ENCODE measurements at places on chromosomes 2 and 18.
A peak's percentile ranks its signal among the peaks of the same experiment; 100 is the strongest.

DNA sequence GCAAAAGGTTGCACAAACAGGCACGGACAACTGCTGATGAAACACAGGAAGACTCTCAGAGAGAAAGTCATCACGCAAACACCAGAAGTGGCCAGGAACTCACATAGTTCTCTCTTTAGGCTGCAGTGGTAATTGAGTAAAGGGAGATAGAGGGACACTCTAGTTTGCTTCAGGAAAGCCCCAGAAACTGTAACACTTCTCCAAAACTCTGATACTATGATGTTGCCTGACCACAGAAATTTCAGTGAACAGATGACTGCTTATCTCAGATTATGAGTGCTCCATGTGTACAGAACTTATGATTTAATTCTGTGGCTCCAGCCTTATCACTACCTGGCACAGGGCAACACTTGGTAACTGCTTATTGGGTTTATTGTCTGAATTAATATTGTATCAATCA, 311.5 kb upstream of the GYPC start:
- no peak for DNase-seq

- no peak for DNase-seq
These were observed 1519.9 kb upstream of the ACVR2A start for GRCh38 chr2:146324951-146325350.

DNA sequence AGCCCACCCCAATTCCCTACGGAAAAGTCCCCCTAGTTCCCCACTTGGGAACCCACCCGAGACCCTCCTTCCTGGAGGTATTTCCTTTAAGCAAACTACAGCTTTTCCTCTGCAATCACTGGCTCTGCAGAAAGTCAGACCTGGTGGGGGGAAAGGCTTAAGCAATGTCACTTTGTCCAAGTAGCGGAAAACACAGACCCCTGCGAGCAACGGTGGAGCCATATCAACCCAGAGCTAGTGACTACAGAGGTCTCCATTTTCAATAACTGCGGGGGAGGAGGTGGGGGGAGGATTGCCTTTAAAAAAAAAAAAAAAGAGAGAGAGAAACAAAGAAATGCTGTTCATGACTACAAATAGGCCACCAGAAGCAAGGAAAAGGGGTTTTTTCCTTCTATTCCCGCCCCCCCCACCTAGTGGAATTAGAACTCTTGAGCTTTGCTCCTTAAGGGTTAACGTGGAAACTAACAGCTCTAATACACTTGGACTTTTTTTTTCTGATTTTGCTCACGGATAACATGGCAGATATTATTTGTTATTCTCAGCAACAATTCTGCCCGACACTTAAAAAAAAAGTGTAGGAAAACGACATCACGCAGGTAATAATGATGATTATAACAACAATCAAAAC, 1.1 kb upstream of the FRZB start:
- DNase-seq: no peak

DNA sequence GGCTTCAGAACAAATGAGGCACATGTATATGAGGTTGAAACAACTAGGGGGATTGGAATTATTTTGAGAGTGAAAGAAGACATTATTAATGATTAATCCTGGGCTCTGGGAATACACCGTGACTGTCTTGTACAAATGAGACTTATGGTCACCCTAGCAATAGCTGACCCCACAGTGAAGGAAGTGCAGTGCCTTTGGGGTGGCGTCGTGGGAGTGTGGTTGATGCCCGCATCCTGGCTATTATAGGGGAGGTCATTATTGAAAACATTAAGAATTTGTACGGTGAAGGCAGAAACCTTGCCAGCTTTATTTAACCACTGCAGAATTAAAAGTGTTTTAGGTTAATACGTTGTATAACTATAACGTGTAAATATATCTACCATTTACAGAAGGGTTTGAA, 296.7 kb downstream of the CYRIA start:
- no peak for DNase-seq

- no peak for DNase-seq
These were observed 69.0 kb upstream of the LMAN1 start for GRCh38 chr18:59428018-59428417.

DNA sequence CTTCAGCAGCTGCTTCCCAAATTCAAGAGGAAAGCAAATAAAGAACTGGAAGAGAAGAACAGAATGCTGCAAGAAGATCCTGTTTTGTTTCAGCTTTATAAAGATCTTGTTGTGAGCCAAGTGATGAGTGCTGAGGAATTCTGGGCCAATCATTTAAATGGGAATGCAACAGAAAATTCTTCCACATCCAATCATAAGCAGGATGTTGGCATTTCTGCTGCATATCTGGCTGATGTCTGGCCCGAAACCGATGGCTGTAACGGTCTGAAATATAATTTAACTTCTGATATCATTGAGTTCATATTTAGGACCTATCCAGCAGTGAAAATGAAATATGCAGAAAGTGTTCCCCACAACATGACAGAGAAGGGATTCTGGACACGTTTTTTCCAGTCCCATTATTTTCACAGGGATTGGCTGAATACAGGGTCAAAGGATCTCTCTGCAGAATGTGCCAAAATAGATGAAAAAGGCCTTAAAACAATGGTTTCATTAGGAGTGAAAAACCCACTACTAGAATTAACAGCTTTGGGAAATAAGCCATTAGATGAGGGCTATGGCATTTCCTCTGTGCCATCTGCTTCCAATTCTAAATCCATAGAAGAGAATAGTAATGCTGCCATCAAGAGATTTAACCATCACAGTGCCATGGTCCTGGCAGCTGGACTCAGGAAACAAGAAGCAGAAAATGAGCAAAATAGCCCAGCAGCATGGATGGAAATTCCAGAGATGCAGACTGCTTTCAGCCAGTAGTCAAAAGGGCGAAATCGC, 175.6 kb downstream of the MC4R start:
- DNase-seq: no peak

DNA sequence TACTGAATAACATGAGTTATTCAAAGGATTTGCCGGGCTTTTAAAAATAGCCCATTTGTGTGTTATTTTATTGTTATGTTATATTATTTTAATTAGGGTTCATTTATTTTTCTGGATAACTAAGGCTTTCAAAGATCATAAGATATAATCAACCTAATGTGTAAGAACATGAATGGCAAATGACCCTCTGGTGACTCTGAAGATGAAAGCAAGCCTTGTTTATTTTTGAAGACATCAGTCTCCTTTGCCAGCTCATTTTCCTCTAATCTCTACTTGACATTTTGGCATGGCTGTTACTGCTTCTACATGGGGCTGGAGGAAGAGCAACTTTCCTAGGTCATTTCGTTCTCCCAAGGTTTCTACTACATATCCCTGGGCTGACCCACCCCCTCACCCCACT, 10.6 kb downstream of the FAP start:
- DNase-seq: no peak

- DNase-seq: no peak
These were observed 132.6 kb downstream of the WDSUB1 start for GRCh38 chr2:159153951-159154350.

DNA sequence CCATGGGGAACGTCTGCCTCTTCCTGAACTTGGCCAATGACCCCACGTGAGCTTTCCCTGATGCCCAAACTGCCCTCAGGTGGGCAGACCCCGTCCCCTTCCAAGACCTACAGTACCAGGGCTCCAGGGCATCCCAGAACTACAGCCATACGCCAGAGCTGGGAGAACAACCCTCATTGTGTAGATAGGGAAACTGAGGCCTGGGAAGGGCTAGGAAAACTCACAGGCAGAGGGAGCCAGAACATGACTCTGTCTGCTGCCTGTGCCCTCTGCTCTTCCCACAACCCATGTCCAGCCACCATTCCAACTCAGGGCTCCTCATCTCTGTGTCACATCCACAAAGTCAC, 16.8 kb upstream of the ANKRD53 start:
- no peak for DNase-seq

DNA sequence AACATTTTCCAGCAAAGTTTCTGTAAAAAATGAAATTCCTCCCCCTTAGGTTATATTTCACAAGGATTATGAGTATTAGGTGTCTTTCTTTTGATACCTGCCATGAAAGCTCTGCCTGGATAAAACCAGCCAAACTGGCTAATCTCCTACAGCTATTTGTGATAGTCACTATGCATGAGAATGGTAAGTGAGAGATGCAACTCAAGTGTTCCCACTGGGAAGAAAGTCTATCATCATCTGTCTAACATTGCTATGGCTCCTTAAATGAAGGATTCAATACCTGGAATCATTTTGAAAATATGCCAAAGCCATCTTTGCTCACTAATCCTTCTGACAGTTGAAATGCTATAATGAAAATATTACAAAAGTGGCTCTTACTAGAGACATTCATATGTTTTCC, 339.9 kb upstream of the LRRTM4 start:
- no peak for DNase-seq

DNA sequence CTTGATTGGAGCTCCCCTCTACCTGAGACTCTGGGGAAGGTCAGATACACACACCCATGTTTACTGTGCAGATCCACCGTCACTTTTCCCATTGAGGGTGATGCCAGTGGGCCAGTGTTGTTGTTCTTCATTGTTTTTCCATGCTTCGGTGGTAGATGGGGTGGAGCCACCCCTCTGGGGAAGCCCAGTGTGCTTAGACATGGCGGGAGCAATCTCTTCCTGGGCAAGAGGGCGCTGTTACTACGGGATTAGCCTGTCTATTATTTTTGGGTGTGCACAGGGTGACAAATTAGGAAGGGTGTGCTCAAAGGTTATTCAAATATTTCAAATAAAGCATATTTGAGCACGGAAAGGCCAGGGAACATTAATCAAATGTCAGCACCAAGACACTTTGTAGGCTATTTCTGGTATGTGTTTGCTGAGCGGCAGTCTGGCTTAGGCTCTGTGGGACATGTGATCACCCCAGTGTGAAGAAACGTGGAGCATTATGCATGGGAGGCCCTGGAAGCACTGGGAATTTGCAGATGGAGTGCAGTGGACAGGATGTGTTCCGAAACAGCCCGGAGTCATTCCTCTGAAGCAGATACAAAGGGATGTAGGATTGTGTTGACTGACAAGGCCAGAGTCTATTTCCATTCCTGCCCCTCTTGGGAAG, 34.8 kb upstream of the SMIM21 start:
- no peak for DNase-seq

DNA sequence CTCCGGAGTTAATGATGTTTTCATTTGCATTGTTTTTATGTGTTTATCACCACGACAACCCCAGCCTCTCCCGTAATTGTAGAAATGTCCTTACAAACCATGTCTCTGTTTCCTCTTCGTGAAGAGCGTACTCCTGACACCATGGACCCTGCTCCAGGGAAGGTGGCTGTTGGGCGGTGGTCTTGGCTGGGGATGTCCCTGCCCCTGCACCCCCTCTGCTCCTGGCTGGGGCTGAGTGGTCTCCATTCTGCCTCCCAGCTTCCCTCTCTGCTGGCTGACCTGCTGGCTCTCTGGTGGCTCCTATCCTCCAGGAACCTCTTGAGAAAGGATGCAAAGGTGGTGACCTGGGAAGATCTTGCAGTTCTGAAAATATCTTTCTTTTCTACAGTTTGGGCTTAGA, 81.1 kb downstream of the ASB1 start:
- no peak for DNase-seq

DNA sequence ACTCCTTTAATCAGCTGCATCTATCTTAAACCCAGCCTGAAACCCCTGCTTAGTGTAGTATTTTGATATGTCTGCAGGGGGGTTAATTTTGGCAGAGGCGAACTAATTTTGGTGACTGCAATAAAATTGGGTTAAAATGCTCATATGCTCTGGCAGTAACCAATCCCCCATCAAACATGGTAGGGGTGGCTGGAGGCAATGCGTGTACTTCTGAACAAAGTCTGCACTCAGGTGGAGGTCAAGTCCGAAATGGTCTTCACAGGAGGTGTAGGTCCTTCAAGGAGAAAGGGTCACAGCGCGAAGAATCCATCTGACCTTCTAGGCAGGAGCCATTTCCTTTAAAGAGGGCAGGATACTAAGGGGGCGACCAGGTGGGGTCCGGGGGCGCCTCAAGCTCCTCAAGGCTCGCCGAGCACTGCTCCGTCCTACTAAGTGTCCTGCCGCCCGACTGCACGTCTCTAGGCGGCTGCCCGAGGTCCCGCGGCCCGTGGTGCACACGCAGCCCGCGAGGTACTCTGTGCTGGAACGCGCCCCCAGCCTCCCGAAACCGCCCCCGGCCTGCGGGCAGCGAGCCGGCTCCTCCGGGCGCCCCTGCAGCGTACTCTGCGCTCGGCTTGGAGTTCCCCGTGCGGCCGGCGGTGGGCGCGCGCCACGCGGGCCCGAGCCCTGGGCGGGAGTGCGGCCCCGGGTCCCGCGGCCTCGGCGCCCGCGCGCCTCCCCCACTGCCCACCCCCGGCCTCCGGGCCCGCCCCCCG, 1.7 kb upstream of the LDLRAD4 start:
- peak; percentile 35 for DNase-seq

DNA sequence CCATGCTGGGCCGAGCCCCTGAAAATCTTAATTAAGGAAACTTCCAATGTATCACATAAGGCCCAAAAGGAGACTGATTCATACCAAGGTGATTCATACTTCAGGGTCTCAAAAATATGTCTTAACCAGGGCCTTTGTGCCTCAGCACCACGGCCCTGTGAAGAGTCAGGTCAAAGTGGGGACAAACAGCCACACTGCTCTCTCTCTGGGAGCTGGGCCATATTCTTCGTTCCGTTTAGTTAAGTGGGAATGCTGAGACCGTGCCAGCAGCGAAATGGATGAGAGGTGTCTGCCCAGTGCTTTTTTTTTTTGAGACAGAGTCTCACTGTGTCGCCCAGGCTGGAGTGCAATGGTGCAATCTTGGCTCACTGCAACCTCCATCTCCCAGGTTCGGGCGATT, 9.3 kb upstream of the PTMA start:
- DNase-seq: no peak

- no peak for DNase-seq
These were observed 24.6 kb downstream of the PRKRA start for GRCh38 chr2:178426388-178426787.

GRCh38 chr18:39969803-39970494, 1985.1 kb upstream of the PIK3C3 start:
- no peak for DNase-seq

DNA sequence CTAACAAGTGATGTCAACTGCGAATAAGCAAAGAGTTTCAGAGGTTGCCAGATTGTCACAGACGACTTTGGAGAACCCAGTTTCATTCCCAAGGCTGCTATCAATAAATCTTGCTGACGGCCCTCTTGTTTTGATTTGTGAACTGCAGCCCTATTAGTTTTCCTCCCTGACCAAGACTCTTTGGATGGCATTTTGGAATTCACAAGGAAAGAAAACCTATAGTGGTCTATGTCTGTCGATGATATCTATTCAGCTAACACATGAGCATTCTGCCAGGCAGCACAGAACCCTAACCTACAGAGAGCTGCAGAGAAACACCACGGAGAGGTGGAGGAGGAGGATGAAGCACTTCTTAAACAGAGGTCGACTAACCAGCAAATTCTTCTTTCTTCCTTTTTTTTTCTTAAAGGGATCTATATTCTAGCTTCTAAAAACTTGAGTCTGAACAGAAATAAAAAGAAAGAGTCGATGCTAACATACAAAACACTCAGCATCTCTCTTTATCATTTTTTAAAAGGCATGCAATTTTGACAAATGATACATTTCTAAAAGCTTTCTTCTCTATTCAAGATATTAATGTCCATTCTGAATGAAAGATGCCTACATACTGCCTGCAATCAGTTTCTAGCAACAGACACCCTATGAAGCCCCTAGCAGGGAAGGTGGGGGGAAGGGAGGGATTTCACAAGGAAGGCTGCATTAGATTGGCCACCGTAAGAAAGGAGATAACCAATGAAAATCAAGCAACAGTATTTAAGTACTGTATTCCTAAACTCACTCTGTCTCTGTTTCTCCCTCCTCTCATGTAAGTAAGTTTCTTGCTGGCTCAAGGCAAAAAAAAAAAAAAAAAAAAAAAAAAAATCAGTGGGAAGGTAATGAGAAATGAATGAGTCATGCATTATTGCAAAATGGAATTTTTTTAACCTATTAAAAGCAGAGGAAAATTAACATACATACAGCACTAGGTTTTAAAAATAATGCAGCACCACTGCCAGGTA, 83.0 kb upstream of the CHRNA1 start:
- no peak for DNase-seq

- DNase-seq: peak; percentile 1
These were observed 95.3 kb upstream of the ASB18 start for GRCh38 chr2:236359426-236360045.

All from KBM-7 (cell line).